ENCODE measurements at places on chromosomes 2 and 18.
A peak's percentile ranks its signal among the peaks of the same experiment; 100 is the strongest.

- no peak for DNase-seq
Observed at GRCh38 chr18:40235836-40236235, 1719.2 kb upstream of the PIK3C3 start.

GRCh38 chr2:147345246-147345645 lies 499.6 kb upstream of the ACVR2A start:
- no peak for DNase-seq

GRCh38 chr2:17821535-17822444 lies 5.5 kb downstream of the MSGN1 start:
- no peak for DNase-seq

- DNase-seq = peak; percentile 72
Observed at GRCh38 chr2:11778923-11779757, 32.7 kb downstream of the LPIN1 start.

DNA sequence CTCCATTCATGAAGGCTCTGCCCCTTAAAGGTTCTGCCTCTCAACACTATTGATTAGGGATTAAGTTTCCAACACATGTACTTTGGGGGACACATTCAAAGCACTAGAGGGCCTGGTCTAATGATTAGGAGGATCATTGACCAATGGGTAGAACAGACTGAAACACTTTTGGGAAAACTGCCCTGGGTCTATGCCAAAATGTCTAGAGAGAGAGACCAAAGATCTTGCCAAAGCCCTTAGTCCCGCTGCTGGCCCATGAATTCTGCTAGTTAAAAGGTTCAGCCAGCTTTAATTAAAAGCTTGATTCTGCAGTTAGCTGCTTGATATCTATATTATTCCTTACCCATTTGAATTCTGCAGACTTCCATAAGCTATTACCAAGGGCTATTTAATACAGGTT lies 613.2 kb downstream of the SLC4A3 start:
- no peak for DNase-seq

DNA sequence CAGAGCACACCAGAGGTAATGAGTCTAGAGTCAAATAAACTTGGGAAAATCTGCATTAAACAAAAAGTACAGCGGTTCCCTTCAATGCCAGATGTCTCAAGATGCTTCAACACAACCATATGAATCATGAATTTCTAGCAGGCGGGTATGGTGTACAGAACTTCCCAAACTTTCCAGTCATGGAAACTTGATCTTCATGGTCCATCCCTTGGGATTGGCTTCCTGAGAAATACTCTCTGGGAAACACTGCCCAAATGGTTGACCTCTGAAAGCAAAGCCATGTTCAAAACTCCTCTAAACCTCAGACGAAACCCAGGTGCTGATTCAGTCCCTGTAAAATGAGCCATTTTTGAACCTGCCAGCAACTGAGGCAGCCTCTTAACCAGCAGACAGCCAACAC lies 16.4 kb upstream of the TMEM247 start:
- DNase-seq = no peak
